8988T (cell line): ENCODE measurements at places on chromosomes 13 and 19.

DNA sequence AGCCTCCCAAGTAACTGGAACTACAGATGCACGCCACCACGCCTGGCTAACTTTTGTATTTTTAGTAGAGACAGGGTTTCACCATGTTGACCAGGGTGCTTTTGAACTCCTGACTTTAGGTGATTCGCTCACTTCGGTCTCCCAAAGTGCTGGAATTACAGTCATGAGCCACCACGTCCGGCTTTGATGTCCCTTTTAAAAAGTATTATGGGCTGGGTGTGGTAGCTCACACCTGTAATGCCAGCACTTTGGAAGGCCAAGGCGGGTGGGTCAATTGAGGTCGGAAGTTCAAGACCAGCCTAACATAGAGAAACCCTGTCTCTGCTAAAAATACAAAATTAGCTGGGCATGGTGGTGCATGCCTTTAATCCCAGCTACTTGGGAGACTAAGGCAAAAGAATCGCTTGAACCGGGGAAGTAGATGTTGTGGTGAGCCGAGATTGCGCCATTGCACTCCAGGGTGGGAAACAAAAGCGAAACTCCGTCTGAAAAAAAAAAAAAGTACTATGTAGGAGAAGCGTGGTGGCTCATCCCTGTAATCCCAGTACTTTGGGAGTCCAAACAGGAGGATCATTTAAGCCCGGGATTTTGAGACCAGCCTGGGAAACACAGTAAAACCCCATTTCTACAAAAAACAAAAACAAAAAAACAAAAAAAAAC is 22.8 kb upstream of the ERVV-1 start:
- DNase-seq, result no peak

DNA sequence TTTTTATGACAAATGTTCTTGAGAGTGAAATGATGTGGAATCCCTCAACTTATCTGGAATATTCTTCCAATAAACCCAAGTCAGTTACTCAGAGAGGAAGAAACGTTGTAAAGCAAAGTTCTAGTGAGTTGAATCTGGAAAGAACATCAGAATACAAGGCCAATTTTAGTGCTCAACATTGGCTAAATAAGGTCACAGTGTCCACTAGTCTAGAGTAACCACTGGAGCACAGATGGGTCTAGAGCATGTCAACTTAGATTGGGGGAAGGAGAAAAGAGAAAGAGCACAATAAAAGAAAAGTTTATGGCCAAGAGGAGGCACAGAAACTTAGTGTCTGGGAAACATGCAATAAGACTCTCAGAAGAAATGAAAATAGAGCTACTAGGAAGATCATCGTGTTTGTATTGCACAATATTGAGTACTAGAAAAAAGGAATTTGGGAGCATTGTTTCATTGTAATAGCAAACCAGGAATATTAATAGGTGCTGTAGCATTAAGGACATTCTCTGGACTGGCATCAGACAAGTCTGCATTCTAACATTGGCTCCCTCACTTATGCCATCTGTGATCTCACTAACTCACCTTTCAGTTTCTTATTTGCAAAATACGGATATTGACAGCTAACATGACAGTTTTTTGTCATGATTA is 1318.5 kb downstream of the PCDH9 start:
- DNase-seq, result no peak

DNA sequence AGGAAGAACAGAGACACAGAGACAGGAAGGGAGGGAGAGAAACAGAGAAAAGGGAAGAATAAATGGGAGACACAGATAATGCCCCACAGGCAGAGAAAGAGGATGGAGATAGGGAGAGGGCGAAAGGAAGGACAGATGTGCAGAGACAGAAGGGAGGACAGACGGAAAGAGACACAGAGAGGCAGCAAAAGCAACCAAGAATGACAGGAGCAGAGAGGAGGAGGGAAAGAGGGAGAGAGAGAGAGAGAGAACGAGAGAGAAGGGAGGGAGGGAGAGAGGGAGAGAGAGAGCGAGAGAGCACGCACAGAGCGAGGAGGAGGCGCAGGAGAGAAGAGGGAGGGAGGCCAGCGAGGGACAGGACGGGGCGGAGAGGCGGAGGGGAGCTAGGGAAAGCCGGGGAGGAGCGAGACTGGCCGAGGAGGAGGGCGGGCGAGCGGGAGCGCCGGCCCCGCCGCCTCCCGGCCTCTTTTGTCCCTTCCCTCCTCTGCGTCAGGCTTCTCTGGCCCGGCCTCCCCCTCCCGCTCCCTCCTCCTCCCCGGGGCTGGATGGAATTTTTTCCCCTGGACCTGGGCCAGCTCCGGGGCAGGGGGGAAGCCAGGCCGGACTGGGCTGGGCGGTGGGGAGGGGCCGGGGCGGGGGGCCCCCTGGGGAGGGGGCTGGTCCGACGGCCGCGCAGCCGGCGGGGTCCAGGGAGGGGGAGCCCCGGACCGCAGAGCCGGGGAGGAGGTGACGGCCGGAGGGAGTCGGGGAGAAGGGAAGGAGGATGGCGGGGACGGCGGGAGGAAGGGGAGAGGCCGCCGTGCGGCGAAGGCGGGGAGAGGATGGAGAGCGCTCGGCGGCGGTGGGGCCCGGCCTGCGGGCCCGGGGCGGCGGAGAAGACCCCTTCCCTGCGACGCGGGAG is 4.2 kb upstream of the SPACA6 start:
- peak; percentile 55 for DNase-seq

- no peak for DNase-seq
Observed at GRCh38 chr19:583198-583967, 6.3 kb upstream of the HCN2 start.

DNA sequence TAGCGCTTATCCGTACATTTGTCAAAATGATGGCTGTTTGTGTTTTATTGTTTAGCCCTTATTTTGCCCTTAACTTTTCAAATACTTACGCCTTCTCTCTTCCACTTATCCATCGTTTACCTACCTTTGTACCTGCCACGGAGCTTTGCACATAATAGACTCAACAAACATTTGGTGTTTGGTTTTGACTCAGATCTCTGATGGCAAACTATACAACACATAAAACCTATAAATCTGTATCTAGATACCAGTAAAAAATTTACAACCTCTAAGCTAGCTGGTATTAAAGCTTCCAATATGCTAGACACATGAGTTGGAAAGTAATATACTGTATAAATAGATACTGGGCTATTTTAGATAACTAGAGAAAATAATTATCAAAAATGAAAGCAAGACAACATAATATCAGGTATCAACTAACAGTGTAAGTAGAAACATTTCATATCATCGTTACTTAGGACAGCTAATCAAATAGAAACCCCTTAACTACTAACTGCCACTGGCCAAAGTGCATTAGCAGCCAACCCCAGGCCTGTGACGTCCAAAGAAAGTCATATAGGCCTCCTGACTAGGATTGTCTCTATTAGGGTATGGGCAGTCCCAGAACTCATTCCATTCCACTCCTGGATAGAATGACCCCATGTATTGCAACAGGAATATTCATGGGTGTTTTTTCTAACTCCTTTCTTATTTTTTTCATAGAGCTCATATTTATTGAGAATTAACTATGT is 53.8 kb downstream of the KCTD12 start:
- DNase-seq, result no peak

- DNase-seq, result no peak
Observed at GRCh38 chr13:59279028-59279427, 884.7 kb downstream of the DIAPH3 start.

DNA sequence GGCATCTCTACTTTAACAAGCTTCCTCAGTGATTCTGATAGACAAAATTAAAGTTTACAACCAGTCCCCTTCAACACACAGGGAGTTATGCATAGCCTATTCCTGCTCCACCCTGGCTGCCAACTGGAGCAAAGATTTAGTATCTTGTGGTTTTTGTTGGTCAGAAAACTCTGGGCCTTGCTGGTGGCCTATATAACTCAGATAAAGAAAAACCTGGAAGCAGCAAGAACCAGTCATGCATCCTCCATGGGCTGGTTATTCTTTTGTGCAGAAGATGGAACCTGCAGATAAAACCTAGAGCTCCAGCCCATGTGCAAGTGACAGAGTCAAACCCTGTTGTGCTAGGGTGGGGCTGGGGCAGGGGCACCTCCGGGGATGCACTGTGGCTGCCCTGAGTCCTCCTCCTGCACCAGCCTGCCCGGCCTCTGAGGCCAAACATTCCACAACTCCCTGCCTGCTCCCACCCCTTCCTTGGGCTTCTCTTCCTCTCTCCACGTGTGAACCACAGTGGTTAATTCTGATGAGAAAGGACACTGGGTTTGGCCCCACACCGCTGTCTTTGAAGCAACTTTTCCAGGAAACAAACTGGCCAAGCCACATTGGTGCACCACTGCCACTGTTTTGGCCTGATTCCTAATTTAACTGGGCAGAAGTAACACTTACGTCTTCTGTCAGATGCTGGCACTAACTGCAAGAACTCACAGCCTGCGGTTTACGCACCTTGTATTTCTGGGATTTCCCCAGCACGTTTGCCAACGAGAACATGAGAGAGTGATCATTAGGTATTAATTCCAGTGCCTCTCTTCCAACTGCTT is 23.3 kb upstream of the GGACT start:
- no peak for DNase-seq

GRCh38 chr19:17687857-17688784 is at the start of gene UNC13A:
TSS of gene UNC13A (minus strand) at chr19:17688354. CDS start at chr19:17688199, 155 bp downstream.
- peak; percentile 83 for DNase-seq

DNA sequence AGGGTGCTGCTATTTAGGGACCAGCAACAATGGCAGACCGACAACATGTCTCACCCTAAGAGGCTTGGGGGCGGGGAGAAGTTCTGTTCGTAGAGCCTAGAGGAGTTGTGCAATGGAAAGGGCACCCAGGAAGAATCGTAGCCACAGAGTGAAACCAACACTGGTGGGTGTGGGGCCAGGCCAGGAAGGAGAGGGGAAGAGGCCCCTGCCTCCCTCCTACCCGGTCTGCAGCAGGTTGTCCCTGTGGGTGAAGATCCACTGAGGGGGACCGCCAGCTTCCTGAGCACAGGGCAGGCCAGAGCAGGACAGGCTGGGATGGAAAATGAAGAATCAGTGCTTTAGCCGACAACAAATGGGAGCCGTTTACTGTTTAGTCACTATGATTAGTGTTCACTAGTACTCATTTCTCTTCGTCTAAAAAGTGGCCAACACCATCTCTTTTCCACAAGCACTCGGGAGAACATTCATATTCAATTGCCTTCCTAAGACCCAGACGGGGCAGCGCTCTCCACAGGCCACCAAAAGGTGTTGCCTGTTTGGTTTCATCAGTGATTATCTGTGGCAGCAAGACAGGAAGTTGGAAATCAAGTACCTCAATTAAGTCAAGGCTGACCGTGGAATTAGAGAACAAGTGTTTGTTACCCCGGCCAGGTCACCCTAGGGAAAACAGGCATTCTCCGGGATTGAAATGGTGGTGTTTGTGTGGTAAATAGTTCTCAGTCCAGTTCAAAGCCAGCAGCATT is 1.1 kb upstream of the ATP11A start:
- no peak for DNase-seq

- DNase-seq, result no peak
Observed at GRCh38 chr13:33717775-33718174, 100.2 kb upstream of the RFC3 start.

GRCh38 chr19:1364070-1364704 is 19.5 kb upstream of the NDUFS7 start:
- DNase-seq, result no peak

DNA sequence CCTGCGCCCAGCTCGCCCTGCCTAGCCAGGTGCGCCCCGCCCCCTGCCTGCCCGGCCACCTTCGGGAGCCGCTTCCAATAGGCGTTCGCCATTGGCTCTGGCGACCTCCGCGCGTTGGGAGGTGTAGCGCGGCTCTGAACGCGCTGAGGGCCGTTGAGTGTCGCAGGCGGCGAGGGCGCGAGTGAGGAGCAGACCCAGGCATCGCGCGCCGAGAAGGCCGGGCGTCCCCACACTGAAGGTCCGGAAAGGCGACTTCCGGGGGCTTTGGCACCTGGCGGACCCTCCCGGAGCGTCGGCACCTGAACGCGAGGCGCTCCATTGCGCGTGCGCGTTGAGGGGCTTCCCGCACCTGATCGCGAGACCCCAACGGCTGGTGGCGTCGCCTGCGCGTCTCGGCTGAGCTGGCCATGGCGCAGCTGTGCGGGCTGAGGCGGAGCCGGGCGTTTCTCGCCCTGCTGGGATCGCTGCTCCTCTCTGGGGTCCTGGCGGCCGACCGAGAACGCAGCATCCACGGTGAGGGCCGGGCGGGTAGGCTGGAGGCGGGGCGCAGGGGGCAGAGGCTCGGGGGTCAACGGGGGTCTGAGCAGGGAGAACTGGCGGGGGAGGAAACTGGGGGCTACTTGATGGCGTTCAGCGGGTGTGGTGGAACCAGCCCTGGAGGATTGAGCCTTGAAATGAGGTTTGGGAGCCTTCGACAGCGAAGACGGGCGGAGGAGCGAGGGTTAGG is at the start of gene SPINT2:
SPINT2 (plus strand) TSS at position 88 of the 727 bp plus-strand sequence; CDS start at position 408, 320 bp downstream.
- peak; percentile 95 for DNase-seq

DNA sequence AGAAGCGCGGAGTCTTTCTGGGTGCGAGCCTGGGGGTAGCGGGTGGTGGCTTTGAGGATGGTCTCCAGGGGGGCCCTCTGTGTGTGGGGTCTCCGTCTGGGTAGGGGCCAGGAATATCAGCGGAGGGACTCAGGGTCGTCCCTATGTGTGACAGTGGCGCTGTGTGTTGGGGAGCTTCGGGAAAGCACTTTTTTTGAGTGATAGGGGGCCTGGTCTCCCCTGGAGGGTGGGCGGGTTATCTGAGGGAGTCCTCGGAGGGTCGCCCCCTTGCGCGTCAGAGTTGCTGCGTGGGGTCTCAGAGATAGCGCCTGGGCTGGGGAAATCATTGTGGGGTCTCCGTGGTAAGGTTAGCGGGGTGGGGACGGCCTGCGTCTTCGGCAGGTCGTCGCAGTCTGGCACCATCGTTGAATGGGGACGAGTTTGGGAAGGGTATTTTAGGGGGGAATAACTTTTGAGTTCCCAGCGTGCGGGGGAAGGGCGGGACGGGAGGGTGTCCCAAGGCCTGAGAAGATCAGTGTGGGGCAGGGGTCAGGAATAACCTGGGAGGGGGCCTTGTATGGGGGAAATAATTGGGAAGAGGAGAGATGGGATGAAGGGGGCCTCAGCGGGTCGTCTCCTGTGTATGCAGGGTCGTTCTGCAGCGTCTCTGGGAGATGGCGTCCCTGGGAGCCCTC is 857 bp downstream of the IER2 start:
- DNase-seq, result no peak

DNA sequence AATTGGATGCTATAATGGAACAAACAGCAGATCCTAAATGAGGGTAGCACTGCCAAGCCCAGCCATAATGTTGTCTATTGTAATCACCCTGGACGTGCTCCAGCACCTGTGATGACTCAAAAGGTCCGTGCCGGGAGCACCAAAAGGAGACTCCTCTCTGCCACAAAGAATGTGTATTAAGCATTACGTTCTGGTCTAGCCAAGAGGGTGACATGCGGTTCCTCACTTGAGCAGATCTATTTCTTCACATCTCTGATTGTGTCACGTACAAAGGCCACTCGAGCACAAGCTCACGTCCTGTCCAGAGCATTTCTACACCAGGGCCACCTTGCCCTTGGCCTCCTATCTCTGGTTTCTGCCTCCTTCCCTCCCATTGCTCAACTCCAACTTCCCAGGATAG is 219.9 kb upstream of the IRS2 start:
- no peak for DNase-seq

DNA sequence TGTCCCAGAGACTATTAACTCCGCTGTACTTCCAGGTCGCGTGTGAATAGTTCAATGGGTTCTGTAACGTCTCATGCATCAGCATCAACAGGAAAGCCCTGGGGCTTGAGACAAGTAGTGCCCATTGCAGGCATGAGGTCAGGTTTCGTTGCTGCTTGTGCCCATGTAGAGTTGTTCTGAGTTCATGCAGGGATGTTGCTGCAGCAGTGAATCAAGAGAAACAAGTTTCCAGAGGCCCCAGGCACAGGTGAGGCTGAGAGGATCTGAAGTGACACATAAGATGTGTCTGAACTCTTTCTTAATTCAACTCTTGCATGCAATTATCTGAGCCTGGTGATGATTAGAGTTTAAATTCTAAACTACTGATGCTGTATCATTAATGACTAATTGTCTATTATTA is 8.6 kb upstream of the ZNF283 start:
- no peak for DNase-seq
